T-helper 1 cell (primary cell): ENCODE measurements at places on chromosomes 1 and 21.

DNA sequence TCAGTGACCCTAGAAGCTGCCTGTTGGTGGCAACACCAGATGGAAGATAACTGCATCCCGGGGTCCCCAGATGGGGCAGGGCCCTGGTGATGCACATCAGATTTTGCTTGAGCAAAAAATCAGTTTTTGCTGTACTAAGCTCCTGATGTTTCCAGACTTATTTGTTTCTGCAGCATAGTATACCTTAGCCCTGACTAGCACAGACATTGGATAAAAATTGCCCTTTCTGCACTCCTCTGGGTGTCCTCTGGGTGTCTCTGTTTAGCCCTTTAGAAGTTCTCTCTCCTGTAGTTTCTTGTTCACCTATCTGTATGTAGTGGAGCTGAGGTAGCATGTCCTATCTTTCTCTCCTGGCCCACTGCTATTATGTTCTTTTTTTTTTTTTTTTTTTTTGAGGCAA, 30.3 kb upstream of the PLA2G2C start:
- no peak for DNase-seq

GRCh38 chr1:172938681-172939080, 112.1 kb downstream of the TNFSF18 start:
- no peak for DNase-seq

DNA sequence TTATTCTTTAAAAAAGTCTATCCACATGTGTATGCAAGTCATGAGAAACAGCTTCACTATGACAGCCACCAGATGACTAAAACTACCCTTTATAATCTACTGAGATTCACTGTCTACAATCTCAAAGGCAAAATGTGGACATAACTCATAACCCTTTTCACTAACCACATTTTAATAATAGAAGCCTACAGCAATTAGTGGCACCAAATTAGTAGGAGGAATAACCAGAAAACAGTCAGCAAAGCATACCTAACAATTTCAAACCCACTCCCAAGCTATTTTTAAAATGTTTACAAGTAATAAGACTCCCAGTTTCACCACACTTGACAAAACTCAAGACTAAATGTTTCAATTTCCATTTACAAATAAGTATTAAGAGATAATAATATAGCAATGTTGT, 442.9 kb downstream of the PTPRC start:
- DNase-seq: no peak

DNA sequence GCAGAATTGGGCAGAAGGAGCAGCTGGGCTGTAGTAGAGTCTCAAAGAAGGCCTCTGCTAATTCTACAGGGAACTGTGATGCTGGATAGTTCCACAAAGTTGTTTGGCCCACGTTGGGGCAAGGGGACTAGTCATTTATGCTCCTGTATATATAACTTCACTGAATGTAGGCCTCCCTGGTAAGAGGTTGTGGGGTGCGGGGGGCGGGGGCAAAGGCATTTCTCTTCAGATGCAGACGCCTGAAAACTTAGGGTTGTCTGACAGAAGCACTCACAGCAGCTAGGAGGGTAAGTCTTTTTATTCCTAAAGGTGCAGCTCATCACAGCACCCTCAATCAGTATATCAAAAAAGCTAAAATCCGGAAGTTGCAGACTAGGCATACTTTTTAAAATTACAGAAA, 38.5 kb upstream of the DENND1B start:
- no peak for DNase-seq

GRCh38 chr1:73868810-73869336, 329.1 kb downstream of the LRRIQ3 start:
- DNase-seq: no peak

- no peak for DNase-seq
Observed at GRCh38 chr1:86155807-86156565, 586 bp downstream of the COL24A1 start.

GRCh38 chr1:238141353-238141752, 250.6 kb upstream of the ZP4 start:
- DNase-seq: no peak

GRCh38 chr1:94858276-94858675, 38.1 kb downstream of the SLC44A3 start:
- DNase-seq: no peak

GRCh38 chr1:16173447-16174260, 17.8 kb upstream of the EPHA2 start:
- DNase-seq: no peak

- DNase-seq: no peak
Observed at GRCh38 chr1:29960876-29961275, 724.6 kb downstream of the PTPRU start.

DNA sequence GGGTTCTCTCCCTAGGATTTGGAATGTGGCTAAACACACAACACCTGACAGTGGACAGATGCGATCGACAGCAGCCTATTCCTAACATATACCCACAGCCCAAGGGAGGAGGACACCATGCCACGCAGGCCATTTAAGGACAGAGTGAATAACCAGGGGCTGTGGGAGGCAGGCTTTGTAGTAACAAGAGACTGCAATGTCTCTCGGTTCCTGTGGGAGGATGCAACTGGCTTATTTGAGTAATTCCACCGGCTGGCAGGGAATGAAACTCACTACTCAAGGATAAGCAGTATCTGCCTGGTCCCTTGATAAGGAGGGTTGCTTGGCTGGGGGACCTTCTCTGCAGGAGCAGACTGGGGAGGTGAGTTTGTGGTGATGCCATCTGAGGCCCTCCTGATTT, 109.6 kb downstream of the PCP4 start:
- DNase-seq: no peak

DNA sequence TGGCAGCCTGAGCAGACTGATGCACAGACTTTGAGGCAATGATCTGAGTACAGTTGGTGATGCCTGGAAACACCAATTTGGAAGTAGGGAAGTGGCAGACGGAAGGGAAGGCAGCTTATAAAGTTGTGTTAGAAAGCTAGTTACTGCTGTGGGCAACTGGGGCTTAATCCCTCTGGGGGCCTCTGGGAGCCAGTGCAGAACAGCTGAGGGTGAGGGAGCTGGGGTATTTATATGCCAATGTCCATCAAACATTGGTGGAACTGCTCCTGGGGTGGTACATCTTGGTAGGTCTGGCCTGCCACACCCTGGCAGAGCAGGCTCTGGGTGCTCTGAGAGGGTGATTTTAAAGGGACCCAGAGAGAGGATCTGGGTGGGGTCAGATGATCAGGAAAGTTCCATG, 28.1 kb downstream of the TNFRSF8 start:
- DNase-seq: no peak

- DNase-seq: no peak
Observed at GRCh38 chr21:42505090-42505726, 8.4 kb upstream of the SLC37A1 start.

DNA sequence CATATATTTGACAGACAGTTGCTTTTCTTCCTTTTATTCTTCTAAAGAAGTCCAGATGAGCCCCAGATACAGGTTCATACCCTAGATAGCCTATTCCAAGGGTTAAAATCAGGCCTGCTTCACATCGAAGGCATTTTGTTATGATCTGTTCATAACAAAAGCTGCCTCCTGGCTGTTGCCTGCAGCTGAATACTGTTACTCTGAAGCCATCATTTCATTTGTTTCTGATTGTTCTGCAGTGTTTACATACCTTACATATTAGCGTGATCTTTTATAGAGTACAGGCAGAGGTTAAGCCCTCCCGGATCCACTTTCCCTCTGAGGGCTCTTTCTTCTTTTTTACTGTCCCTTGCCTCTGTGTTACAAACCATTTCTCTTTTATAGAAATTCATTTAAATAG, 219.0 kb upstream of the HOOK1 start:
- DNase-seq: no peak

GRCh38 chr21:25375675-25376074, 231.6 kb downstream of the MRPL39 start:
- DNase-seq: no peak

- DNase-seq: no peak
Observed at GRCh38 chr1:44613941-44614340, 60.3 kb downstream of the TMEM53 start.

DNA sequence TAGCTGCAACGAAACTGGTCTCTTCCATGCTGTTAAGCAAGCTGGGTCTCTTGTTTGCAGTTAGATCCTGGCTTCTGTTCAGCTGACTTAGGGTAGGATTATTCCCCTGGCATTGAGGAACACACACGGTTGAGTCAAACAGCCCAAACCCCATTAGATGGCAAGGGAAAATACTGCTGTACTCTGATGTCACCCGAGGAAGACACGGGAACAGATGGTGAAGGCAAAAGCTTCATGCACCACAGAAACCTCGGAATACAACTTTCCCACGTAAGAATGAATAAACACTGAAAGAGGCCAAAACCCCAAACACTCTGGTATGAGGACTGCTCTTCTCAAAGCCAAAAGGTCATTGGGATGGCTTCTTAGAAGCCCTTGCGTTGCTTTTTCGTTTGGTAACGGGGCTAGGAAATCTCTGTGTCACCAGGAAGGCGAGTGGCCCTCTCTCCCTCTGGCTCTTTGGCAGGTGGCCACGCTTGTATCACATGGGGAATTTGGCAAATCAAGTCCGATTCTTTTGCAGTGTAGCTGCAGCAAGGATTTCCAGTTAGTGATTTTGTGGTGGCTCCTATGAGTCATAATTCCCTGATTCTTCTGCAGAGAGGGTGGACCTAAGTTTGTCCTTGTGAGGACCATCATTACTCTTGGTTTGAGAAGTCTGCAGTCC, 16.7 kb upstream of the LYST start:
- no peak for DNase-seq

- no peak for DNase-seq
Observed at GRCh38 chr1:167082511-167083027, 7.6 kb downstream of the GPA33 start.

- peak; percentile 8 for DNase-seq
Observed at GRCh38 chr1:239308701-239309333, 77.6 kb upstream of the CHRM3 start.

DNA sequence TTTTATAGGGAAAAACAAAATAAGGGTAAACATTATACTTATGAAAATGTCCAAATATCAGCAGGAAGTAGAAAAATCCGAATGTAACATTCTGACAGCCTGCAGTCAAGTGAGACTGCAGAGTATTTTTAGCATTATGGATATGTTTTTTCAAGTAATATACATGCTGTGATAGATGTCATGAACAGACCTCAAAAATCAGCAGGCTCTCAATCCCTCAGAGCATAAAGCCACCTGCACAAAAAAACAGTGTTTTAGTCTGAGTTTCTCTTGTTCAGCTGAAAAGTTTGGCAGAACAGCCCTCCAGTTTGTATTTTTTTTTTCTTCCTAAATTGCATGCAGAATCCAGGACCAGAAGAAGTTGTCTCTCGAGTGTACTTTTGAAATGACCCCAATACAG, 219.1 kb upstream of the FMN2 start:
- no peak for DNase-seq

GRCh38 chr1:12085643-12086260, 22.6 kb downstream of the TNFRSF8 start:
- DNase-seq: no peak

- no peak for DNase-seq
Observed at GRCh38 chr1:77950873-77951272, 28.0 kb downstream of the FUBP1 start.

- no peak for DNase-seq
Observed at GRCh38 chr21:43767984-43768867, 7.9 kb downstream of the CSTB start.

GRCh38 chr1:89725011-89725370, 92.1 kb downstream of the LRRC8C start:
- no peak for DNase-seq

GRCh38 chr21:36762642-36763041, 63.7 kb downstream of the SIM2 start:
- no peak for DNase-seq

DNA sequence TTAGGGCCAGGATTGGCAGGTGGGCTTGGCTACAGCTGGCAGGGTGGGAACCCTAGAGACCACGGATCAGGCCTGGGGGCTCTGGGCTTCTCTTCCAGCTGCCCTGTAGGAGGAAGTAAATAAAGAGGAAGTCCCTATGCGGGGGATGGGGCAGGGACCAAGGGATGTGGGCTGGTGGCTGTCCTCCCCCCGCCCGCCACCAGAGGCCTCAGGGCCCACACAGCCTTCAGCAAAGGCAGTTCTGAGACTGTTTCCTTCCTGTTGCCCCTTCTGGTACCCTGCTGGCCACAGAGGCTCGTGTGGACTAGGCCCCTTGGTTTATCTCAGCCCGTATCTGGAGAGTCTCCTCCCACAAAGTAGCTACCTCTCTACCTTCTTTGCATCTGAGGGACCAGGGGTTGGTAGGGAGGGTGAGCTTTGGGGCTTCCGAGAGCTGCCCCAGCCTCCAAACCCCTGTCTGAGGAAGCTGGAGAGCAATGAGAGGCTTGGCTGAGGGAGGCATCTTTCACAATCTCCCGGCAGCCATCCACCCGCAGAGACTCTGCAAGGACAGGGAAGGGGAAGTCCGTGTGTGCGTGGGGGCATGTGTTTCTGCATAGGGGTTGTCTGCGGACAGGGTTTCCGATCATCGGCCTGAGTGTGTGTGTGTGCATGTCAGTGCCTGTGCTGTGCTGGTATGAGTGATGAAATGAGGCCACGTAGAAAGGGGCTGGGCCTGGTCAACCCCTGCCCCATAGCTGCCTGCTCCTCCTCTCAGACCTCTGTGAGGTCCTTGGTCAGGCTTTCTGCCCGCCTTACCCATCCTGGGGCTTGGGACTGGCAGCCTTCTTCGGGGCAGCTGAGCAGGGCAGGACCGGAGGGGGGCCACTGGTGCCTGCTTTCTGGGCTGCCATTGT, 12.5 kb downstream of the RPS6KA1 start:
- DNase-seq: peak; percentile 92

DNA sequence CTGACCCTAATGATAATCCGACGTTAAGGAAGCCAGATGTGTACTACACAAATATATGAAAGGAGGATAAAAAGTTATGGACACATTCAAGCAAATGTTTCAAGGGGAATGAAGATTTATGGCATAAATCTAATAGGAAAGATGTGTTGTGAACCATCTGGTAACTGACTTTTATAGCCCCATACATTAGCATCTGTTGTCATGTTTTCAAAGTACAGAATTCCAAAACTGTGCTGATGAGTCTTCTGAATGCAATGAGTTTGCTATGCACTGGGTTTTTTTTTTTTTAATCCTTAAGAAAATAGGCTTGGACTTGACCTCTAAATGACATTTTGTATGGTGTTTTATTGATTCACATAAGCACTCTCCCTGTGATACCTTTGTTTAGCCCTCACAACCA, 158.5 kb upstream of the ESRRG start:
- no peak for DNase-seq

- DNase-seq: no peak
Observed at GRCh38 chr21:40244981-40245380, 377.7 kb downstream of the PCP4 start.

GRCh38 chr1:175130649-175131045, 61.9 kb downstream of the KIAA0040 start:
- no peak for DNase-seq

DNA sequence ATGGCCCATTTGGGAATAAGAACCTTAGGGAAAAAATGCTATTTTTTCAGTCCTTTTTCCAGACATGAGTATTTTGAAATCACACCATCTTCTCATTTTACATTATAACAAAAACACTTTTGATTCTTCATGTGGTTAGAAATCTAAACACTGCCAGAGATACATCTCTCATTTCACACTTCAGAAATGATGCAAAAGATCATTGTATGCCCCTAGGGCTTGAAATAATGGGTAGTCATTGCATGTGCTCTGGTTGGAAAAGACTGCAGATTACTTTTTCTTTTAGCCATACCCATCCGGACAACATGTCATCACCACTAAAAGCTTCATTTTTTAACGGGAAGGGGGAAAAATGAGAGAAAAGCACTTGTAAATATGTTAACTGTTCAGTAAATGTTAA, 1152.2 kb upstream of the ADGRL4 start:
- DNase-seq: no peak
